ENCODE measurements at places on chromosomes 1 and 21.

DNA sequence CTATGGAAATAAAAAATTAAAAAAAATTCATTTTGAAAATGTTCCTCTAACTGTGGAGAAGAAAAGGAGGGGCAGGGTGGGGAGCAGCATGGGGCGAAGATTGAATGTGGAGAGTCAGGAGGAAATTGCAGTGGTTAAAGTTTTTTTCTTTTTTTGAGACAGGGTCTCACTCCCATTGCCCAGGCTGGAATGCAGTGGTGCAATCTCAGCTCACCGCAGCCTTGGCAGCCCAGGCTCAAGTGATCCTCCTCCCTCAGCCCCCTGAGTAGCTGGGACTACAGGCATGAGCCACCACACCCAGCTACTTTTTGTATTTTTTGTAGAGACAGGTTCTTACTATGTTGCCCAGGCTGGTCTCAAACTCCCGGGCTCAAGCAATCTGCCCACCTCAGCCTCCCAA, 67.6 kb downstream of the ADSS2 start:
- no peak for DNase-seq

GRCh38 chr1:38671221-38671620, 188.4 kb downstream of the RRAGC start:
- peak; percentile 99 for DNase-seq

DNA sequence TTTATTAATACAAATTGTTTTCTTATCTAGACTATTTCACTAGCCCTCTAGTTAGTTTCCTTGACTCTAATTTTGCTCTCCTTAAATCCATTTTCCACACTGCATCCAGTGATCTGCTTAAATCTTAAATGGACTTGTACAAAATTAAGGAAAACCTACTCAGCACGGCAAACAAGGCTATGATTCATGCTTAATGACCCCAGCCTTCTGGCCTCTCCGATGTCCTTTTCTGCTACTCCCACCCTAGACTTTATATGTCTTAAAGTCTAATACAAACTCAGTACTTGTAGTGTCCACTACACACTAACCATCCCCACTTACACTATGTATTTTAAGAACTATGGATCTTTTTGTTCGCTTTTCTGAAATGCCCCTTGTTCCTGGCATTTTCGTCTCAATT, 2.2 kb downstream of the TMED5 start:
- DNase-seq, result no peak

- no peak for DNase-seq
Observed at GRCh38 chr21:36973986-36974850, 7.7 kb upstream of the HLCS start.

- DNase-seq, result no peak
Observed at GRCh38 chr1:228164561-228165371, 838 bp upstream of the IBA57 start.

GRCh38 chr1:38839363-38839762, 20.2 kb downstream of the RRAGC start:
- DNase-seq, result no peak

GRCh38 chr1:201511396-201511940, 4.5 kb upstream of the CSRP1 start:
- DNase-seq, result no peak

DNA sequence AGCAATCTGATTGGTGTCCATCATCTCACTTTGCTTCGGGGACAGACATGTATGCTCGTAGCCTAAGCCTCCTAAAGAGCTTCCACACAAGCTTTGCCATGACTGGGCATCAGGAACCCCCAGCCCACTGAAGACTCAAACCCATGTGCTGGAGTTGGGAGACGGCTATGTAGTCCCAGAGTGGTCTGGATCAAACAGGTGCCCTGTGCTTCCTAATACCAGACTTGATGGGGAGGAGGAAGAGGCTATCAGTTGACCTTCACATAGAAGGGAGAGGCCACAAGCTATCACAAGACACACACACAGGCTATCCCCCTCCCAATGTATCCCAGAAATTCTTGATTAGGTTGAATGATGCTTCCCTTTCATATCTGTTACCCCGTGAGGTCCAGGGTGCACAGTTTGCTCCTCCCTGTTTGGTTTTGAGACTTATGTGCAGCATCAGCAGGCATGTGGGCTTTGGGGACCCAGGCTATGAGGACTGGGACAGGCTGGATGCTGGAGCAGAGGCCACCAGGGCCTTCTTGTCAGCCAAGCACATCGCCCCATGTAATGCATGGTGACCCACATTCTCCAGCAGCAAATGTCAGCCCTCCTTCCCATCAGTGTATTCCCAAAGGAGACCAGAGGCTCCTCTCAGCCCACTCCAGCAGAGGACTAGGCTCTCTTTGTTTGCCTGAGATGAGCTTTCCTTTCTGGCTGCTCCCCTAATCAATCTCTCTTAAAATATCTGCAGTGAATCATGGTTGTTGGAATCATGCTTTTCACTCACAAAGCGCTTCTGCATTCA, 159.8 kb downstream of the GRIK3 start:
- DNase-seq, result no peak

- no peak for DNase-seq
Observed at GRCh38 chr1:226419284-226420029, 11.6 kb upstream of the PARP1 start.

GRCh38 chr21:29299046-29299915, 559 bp downstream of the BACH1 start:
- DNase-seq, result peak; percentile 39

- DNase-seq, result no peak
Observed at GRCh38 chr1:62311473-62311943, 7.7 kb downstream of the KANK4 start.

DNA sequence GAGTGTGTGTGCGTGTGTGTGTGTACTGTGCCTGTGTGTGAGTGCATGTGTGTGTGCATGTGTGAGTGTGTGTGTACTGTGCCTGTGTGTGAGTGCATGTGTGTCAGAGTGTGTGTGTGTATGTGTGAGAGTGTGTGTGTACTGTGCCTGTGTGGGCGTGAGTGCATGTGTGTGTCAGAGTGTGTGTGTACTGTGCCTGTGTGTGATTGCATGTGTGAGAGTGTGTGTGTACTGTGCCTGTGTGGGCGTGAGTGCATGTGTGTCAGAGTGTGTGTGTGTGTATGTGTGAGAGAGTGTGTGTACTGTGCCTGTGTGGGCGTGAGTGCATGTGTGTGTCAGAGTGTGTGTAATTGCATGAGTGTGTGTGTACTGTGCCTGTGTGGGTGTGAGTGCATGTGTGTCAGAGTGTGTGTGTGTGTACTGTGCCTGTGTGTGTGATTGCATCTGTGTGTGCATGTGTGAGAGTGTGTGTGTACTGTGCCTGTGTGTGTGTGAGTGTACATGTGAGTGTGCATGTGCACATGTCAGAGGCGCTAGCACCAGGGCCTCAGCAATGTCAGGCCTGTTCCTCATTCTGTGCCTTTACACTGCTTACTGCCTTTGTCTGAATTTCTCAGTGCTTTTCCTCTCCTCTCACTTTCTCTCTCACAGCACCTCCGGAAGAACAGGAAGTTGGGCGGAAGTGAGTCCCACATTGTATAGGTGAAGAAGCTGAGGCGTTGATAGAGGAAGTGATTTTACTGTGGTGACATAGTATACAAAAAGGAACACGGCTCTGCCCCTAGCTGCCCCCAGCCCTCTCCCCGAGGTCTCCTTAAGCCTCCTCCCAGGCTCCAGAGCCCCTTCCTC, 4.9 kb downstream of the SLC5A9 start:
- DNase-seq, result no peak

GRCh38 chr1:203796236-203796605, 798 bp downstream of the ZBED6 start:
- no peak for DNase-seq

DNA sequence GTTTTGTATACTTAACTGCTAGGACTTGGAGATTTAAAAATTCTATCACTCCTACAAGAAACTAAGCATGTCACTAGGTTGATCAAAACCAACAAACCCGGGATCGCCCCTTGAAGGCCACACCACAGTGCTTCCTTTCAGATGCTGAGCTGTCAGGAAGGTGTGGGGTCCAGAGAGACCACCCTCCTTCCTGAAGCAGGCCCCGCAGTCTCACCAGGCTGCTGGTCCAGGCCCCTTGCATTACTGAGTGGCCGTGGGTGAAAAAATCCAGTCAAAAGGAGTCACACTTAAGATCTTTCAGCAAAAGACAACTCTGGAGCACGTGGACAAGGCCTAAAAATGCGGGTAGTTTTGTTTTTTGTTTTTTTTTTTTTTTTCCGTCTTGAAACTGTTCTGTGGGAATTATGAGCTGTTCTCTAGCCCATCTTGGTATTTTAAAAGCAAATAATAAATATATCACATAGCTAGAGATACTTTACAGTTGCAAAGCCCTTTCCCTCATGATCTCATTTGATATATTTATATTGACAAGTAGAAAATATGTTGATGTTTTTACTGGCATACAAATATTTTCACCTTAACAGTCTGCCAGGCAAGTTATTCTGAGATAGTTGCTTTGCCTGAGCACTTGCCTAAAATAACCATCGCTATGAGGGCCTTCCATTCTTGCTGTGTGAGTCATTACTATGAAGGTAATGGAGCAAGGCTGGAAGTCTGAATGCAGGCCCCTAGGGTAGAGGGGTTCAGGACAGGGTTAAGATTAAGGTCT, 73.1 kb upstream of the EDEM3 start:
- DNase-seq, result no peak

DNA sequence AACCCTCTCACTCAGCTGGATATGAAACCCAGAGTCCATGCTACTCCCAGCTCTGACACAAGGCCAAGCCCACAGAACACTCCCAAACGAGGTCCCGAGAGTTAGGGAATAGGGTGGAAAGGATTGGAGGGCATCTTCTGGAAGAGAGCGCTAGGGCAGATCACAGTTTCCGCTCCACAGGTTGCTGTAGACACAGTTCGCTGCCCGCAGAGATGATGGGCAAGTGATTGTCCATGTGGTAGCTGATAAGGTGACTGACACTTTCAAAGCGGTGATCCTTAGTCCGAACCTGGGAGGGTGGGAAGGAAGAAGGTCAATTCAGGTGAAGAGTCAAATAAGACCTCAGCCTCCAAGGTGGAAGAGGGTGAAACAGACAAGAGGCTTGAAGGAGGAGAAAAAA, 2.1 kb upstream of the PYGO2 start:
- DNase-seq, result no peak
